ENCODE measurements at places on chromosomes 13 and 19.

DNA sequence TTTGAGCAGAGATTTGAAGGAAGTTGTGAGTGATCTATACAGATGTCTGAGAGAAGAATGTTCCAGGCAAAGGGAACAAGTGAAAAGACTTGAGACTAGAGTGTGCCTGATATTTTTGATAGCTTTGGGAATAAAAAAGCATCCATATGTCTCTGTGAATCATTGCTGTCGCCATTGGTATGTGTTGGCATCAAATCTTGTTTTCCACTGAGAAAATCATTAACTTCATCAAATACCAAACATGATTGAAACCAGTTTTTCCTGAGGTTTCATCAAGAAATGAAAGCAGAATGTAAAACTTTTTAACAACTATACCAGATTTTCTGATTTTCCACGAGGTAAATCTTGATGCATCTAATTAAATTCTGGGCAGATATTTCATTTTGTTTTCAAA, 862.6 kb downstream of the DIAPH3 start:
- no peak for DNase-seq

GRCh38 chr19:5452594-5453565, 2.3 kb upstream of the ZNRF4 start:
- DNase-seq = peak; percentile 16

- no peak for DNase-seq
Measured at GRCh38 chr13:113664751-113665596, 2.0 kb upstream of the GRK1 start.

DNA sequence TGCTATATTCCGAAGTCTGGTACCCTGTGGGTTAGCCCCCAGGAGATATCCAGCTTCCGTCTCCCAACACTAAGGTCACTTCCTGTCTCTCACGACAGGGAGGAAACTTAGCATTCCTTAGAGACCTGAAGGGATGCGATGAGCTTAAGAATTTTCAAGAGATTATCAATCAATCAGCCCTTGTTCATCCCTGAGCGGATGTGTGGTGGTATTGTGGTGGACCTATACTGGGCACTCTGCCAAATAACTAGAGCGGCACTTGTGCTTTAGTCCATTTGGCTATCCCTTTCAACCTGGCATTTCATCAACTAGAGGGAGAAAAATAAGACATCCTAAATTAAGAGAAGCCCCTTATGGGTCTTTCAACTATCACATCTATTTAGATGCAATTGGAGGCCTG, 30.9 kb upstream of the ZNF562 start:
- no peak for DNase-seq

DNA sequence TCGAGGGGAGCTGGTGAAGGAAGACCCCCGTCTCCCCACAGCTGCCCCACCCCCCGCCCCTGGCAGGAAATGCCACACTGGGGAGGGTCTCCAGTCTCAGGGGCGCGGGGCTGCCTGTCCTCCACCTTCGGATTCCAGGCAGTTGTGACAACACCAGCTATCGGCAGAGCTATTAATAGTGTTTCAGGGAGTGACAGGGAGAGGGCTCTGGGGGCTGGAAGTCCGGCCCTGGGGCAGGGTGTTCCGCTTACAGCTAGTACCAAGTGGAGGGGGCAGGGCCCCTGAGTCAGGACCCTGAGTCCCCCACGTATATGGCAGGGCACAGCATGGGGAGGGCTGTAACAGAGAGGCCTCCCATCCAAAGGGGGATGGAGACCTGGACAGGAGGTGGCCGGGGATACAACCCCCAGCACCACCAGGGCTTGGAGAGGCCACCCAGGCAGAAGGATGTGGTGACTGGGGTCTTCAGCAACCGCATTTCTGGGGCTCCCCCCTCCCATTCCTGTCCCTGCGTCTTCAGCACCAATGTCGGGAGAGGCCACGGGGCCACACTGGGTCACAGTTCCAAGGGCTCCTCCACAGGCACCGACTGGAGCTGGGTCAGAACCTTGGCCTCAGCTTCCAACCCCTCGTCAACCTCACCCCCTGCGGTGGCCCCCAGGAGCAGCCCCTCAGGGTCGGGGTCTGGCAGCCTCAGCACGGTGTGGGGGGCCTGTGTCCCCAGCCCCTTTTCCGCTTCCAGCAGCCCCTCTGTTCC, 3.9 kb downstream of the SIX5 start:
- no peak for DNase-seq

- DNase-seq = peak; percentile 52
Measured at GRCh38 chr19:18440415-18440877, 2.5 kb upstream of the ISYNA1 start.

DNA sequence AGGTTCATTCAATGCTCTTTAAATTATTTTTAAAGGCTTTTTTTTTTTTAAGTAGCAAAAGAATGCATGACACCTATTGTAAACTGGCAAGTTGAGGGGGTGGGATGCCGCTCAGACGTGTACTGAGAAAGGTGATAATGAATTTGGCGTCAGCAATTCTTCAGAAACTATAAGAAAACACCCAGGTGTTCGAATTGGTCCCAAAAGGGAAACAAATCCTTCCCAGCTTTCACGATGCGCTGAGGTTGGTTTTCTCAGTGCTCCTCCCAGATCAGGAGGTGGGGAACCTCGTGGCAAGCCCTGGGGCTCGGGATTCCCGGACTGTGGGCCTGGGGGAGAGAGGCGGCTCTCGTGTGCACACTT, 543 bp upstream of the FAM124A start:
- no peak for DNase-seq

- DNase-seq = no peak
Measured at GRCh38 chr13:85132986-85133385, 666.2 kb downstream of the SLITRK6 start.

DNA sequence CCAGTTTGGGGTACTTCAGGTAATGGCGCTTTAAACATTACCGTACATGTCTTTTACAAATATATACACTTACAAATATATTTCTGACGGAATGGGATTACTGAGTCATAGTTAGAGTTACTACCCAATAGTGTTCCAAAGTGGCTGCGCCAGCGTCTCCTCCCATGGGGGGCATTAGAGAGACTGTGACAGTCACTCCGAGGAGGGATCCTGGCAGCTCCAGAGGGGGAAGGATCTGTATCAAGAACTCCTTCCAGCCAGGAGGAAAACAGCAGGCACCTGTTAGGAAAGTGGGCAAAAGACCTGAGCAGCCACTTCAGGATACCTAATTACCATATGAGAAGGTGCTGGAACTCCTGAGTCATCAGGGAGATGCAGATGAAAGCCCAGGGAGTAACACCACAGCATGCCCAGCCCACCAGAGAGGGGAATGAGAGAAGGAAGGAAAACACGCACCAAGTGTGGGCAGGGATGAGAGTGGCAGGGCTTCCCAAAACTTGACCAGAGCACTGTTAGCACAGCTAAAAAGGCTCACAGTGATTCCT, 52.9 kb downstream of the SLC7A9 start:
- no peak for DNase-seq

DNA sequence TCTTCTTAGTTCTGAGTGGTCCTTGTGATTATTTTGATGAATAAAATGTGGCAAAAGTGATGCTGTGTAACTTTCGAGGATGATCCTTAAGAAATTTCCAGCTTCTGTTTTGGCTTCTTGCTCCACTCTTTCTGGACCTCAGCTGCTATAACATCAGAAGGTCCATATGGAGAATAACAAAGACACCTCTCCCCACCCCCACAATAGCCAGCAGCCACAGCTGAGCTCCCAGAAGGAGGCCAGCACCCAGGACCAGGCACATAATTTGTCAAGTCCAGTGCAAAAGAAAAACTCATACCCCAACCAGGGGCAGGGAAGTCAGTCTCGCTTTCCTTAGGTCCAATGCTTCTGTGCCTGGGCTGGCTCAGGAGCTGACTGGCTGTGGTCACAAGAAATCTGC, 357.6 kb downstream of the RFC3 start:
- DNase-seq = no peak

DNA sequence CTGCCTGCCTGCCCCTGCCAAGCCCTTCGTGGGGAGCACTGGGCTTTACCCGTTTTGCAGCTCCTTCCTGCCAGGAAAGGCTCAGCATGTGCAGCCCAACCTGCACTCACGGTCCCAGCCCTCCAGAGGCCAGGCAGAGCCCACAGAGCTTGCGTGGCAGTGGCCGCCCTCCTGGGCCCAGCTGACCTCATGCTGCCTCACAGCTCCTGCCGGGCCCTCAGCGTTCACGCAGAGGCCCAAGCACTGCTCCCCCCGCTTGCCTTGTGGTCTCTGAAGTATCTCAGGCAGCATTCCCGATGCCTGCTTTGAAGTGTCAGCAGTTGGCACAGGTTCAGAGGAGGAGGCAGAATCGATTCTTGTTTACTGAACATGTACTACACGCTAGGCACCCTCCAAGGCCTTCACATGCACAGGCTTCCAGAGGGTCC, 32.5 kb downstream of the CAPN12 start:
- no peak for DNase-seq

DNA sequence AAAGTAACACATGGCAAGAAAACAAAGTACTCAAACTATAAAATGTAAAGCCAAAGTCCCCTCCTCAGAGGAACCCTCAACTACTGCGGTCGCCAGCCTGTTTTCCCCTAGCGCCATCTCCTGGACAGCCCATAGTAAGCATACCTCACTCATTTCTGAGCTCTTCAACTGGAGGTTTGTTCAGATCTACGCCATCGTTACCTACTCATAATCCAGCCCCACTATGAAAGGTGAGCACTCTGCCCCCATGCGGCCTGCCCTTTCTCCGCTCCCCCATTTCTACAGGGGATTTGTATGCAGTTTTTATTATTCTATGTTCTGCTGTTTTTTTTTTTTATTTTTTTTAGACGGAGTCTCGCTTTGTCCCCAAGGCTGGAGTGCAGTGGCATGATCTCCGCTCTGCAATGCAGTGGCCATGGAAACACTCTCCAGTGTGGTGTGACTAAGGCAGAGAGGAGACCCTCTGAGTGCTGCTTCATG, 26.2 kb downstream of the OPA3 start:
- peak; percentile 79 for DNase-seq

GRCh38 chr13:102693776-102694175, 1.1 kb downstream of the METTL21C start:
- DNase-seq = no peak

- no peak for DNase-seq
Measured at GRCh38 chr13:99982731-99983498, 1.3 kb downstream of the ZIC2 start.

GRCh38 chr13:91574766-91575165, 176.3 kb downstream of the GPC5 start:
- no peak for DNase-seq

DNA sequence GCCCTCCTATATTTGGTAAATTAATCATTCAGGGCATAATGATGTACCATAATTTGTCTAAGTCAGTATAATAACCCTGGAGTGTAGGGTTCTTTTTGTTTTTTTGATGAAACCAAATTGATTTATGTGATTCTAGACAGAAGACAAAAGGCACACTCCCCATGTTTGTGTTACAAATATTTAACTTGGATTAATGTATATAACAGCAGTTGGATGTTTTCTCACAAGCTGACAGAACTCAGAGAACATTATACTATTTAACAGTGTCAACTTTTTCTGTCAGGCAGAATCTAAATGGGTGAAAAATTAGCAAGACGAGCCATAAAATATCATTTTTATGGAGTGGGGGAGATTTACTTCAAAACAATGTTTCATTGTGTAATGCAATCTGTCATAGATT, 15.2 kb downstream of the CBY2 start:
- no peak for DNase-seq

DNA sequence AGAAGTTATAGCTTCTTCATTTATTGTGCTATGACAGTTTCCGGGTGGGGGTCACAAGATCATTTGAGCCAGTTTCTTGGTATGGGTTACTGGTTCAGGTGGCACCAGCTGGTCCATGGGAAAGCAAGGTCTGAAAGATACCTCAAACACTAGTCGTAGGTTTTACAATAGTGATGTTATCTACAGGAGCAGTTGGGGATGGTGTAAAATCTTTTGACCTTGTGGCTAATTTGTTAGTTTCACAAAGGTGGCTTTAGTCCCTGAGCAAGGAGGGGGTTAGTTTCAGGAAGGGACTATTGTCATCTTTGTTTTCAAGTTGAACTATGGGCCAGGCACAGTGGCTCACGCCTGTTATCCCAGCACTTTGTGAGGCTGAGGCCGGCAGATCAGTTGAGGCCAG, 24.6 kb downstream of the CHST8 start:
- no peak for DNase-seq

DNA sequence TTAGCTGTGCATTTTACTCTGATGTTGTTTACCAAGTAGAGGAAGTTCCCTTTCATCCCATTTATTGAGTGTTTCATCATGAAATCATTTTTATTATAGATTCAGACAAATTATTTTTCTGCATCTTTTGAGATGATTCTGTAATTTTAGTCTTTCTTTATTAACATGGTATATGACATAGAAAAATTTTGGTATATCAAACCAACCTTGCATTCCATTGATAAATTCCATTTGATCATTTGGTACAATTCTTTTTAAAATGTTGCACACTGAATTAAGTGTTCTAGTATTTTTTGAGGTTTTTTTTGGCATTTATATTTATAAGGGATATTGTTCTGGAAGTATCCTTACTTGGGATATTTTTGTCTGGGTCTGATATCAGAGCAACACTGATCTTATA, 308.4 kb downstream of the DLEU7 start:
- no peak for DNase-seq

DNA sequence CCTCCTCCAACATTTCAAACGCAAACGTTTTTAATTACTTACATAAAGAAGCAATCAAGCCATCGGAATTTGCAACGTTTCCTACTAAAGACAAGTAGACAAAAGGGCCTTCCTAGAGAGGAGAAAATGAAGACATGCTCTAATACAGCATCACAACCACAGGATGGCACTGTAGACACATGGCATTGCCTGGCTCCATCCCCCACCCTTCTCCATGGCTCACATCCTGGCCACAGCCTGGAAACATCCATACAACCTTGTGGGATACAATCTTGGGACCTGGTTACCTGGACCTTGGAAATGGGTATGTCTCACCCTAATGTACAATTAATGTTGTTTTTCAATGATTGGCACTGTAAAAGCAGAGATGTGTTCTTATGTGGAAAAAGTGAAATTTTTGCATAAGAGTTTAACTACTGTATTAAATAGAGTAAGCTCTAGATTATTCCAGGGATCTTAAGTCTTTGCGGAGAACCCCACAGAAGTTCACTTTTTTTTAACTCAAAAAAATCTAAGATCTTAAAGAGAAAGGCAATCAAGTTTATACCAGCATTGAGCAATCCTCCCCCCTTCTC, 21.5 kb downstream of the EBPL start:
- peak; percentile 24 for DNase-seq

DNA sequence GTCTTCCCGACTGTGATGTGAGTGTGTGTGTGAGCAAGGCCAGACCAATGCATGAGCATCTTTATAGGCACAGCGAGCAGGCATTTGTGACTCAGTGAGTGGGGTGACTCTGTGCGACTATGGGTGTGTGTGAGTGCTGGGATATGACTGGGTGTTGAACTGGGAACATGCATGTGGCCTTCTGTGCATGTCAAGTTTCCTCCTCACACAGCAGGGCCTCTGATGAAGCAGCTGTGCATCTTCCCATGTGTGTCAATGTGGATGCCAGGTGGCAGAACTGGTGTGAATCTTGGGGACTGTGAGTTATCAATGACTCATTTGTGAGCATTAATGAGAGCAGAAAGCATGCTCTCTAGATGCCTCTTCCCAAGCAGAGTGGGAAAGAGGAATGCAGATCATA, 12.1 kb upstream of the LGALS14 start:
- DNase-seq = peak; percentile 39

GRCh38 chr19:44722131-44723121, 23.5 kb downstream of the CEACAM16 start:
- DNase-seq = no peak
